A549 treated with Mapracorat at 1 μM for 4 hours (cell line): ENCODE measurements at places on chromosomes 11 and 22. TPM values are rescaled to one million over a fixed set of nuclear protein-coding genes. Genes with fewer than 3 reads are reported as not detected.

OR51E2 gene
- not detected in 5 replicates for total RNA-seq

SLC22A12 gene
- total RNA-seq: not detected in 5 replicates

KRTAP5-7 gene
- not detected in 5 replicates for total RNA-seq

KCNA4 gene
- total RNA-seq: not detected in 5 replicates

OR6T1 gene
- not detected in 5 replicates for total RNA-seq

FAM83F gene
- not detected in 5 replicates for total RNA-seq

GPR83 gene
- total RNA-seq: 0.05 to 0.07 TPM (median 0.06 TPM) in 5 replicates
